ENCODE measurements at places on chromosomes 5 and 9.

GRCh38 chr5:5080790-5081189 is 59.3 kb upstream of the ADAMTS16 start:
- DNase-seq: no peak

DNA sequence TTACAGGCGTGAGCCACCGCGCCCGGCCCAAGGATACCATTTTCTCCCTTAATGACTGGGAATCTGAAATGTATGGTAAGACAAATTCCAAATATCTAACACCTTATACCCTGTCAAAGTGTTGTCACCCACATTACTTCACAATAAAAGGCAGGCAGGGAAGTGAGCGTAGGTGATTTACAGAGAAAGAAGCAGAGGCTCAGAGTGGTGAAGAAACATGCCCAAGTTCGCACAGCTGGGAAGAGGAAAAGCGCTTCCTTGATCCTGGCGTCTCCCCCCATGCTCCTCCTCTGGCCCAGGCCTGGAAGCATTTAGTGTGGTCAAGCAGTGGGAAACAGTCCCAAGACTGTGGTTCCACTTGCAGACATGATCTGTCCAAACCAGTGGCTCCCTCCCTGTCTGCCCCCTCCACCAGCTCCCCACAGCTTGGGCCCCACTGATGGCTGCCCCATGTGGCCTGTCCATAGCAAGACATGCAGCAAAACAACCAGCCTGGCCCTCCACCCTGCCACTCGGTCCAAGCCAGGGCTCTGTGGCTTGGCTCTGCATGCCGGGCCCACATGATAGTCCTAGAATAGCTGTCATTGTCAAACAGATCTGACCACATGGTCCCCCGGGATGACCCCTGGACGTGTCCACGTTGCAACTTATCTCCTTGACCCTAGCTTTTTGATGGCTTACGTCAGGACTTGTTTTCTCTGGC is 107.2 kb downstream of the TTLL11 start:
- no peak for DNase-seq

- DNase-seq: no peak
Observed at GRCh38 chr5:160363211-160363610, 7.2 kb downstream of the C1QTNF2 start.

DNA sequence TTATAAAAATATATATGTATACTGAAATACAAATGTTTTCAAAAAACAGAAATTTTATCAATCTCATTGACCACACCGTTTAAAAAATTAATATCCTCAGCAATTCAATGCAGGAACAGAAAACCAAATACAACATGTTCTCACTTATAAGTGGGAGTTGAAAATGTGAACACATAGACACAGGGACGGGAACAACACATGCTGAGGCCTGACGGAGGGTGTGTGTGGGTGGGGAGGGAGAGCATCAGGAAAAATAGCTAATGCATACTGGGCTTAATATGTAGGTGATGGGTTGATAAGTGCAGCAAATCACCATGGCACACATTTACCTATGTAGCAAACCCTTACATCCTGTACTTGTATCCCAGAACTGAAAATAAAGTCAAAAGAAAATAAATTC is 409.5 kb downstream of the MLLT3 start:
- no peak for DNase-seq

DNA sequence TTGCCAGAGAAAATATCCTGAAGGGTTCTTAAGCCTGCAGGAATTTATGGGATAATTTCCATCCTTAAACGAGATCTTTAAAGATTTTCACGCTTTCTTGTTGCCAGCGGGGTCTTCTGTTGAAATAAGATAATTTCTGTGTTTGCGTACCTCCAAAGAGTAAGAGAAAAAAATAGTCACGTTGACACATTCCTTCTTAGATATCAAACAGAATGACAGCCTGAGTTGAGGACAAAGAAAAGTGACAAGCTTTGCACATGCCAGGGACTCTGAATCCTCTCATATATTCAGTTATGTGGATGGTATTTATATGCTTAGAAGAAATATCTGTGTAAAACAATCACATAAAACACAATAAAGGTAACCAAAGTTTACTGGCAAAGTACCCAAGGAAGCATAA is 21.6 kb upstream of the PAM start:
- DNase-seq: no peak

- DNase-seq: no peak
Observed at GRCh38 chr9:130379649-130379970, 65.2 kb upstream of the ASS1 start.

GRCh38 chr5:72562717-72563116 is 55.5 kb upstream of the ZNF366 start:
- DNase-seq: no peak

DNA sequence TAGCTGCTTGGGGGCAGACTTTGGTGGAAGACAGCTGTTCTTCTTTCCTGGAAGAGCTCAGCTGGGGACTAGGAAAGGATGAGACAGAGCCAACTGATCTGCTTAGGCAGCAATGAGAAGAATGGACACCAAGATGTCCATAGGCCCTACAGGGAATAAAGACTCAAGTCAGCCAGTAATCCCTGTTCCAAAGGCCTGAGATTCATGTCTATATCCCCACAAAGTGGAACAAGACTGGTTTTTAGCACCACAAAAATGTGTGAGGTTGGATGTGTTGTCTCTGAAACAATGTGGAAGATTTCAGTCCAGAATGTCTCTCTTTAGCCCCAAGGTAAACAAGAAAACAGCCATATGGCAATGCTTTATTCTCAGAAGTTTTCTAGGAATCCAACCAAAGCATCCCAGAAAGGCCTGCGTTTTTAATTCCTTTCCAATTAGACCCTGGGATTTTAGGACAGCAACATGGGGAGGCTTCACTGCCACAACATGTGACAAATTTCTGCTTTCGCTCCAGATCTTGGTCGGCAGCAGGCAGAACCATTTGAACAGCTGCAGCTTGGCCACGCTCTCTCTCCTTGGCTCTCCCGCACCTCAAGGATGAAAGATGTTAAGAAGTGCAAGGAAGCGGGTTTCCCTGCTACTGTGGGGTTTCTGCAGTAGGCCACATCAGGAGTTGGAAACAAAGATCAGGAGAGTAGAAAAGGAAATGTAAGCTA is 245.1 kb downstream of the FSTL4 start:
- DNase-seq: no peak

- DNase-seq: no peak
Observed at GRCh38 chr9:22029231-22029630, 20.1 kb upstream of the CDKN2B start.

GRCh38 chr9:128215491-128216409 is 12.6 kb downstream of the DNM1 start:
- DNase-seq: no peak

DNA sequence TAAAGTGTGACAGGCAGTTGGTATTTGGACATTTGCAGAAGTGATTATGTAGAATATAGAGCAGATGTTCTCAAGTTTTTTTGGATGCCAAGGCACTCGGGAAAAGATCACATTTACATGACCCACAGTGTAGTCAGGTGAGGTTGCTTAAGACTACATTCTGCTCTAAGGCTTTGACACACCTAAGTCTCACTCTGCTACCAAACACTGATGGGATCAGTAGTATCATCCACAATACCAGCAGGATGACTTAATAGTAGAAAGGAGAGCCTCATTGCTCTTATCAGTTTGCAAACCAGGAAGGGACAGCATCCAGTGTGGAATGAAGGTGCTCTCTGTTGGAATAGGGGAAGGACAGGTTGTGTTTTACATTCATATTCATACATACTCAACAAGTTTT is 2.5 kb upstream of the SPATA31D1 start:
- no peak for DNase-seq

GRCh38 chr5:148408092-148408491 is 24.3 kb downstream of the FBXO38 start:
- no peak for DNase-seq

GRCh38 chr5:2175842-2176404 is 293.2 kb upstream of the IRX4 start:
- no peak for DNase-seq

DNA sequence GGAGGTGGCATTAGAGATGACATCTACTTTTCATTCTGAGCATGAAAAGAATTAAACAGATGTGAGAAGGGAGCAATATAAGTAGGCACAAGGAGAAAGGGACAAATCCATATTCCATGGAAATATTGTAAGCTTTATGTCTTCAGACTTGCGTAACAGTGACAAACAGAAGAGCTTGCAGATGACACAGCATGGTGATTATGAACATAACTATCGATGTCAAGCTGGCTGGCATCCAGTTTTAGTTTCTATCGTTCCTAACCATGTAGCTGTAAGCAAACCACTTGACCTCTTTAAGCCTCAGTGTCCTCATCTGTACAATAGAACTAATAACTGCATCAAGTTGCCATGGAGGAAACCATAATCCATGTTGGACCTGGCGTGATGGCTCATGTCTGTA is 246.7 kb upstream of the ADRA1B start:
- no peak for DNase-seq

GRCh38 chr9:38311382-38312270 is 80.9 kb upstream of the ALDH1B1 start:
- DNase-seq: no peak

DNA sequence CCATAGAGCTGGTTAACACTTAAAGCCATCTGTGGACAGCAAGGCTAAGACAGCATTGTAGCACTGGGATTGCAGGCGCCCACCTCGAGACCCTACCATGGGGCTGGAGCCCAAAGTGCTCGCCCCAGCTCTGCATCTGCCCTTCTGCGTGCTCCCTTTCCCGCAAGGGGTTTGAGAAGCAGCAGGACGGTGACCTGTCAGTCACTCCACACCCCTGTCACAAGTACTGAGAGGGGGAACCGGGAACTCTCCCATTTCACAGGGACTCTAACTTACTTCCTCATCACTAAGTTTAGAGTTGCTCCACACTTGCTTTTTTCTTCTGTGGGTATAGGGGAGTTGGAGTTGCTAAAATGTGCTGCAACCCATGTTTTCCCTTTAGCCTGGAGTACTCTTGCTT is 273.2 kb downstream of the SMARCA2 start:
- no peak for DNase-seq

- DNase-seq: no peak
Observed at GRCh38 chr5:149471406-149472183, 79.6 kb downstream of the CSNK1A1 start.

DNA sequence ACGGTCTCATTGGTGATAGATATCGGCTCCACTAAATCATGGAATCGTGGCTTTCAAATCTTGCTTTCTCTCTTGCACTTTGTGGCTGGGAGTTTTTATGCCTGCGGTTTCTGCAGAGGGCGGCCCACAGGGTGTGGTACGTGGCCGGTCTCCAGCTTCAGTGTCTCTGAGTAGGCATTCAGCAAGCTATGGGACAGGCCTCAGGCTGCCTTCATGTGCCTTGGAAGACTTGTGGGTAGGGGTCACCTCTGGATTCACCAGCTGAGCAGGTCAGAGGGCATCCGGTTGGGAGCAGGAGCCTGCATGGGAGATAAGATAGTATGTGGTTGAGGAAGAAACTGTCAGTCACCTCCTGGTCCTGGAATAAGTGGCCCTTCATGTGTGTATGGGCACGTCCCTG is 47.7 kb downstream of the AMBP start:
- no peak for DNase-seq

GRCh38 chr9:105355781-105356180 is 92.1 kb upstream of the FSD1L start:
- no peak for DNase-seq

DNA sequence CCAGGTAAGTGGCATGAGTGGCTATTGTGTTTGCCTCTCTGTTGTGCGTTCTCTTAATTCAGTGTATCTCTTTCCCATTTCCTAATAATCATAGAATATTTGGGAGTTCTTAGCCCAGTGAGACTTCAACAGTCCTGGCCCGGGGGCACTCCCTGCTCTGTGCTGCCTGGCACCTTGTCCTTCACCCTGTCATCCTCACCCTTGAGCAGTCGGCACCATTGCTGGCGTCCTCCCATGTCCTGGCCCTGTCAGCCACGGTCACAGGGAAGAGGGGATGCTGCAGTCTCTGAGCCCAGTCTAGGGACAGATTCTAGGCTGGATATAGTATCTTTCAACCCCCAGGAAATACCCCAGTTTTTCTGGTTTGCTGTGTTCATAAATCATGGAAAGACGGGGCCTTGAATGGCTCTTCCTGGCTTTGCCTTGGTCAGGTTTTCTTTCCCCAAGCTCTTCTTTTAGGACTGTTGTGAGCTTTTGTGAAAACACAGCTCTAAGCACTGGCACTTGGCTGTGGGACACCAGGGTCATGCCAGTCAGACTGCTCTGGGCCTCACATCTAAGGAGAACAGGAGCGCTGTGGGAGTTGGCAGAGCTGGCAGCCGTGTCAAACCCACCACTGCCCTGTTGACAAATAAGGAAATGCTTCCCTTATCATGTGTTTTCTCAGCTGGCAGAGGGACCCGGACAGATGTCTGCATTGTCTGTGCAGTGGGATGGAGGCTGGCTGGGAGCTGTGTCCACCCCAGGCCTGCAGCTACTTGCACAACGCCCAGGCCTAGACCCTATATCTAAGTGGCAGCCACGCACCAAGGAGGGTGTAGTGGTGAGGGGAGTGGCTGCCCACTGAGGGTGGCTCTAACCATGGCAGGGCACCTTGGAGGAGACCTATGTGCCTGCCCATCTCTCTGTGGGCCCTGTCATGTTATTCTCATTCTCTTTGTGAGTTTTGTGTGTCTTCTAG is 378.6 kb downstream of the ICE1 start:
- no peak for DNase-seq

DNA sequence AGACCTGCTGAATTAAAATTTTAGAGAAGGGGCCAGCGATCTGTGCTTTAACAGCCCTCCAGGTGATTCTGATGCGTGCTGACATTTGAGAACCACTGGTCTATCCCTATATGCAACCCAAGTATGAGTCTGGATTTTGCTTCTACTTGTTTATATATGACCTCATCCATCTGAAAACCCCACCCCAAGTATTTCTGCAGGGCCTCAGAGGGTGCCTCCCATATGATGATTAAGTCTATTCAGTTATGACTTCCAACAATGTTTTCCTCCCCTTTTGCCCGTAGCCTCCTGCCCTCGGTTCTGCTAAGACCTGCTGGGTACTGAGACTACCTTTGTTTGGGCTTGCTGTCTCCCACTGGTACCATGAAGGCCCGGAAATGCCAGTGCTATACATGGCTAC is 376.0 kb upstream of the SMARCA2 start:
- DNase-seq: no peak

- DNase-seq: no peak
Observed at GRCh38 chr5:2642684-2643345, 108.7 kb downstream of the IRX2 start.

- DNase-seq: no peak
Observed at GRCh38 chr9:74479711-74480110, 17.4 kb upstream of the RORB start.

DNA sequence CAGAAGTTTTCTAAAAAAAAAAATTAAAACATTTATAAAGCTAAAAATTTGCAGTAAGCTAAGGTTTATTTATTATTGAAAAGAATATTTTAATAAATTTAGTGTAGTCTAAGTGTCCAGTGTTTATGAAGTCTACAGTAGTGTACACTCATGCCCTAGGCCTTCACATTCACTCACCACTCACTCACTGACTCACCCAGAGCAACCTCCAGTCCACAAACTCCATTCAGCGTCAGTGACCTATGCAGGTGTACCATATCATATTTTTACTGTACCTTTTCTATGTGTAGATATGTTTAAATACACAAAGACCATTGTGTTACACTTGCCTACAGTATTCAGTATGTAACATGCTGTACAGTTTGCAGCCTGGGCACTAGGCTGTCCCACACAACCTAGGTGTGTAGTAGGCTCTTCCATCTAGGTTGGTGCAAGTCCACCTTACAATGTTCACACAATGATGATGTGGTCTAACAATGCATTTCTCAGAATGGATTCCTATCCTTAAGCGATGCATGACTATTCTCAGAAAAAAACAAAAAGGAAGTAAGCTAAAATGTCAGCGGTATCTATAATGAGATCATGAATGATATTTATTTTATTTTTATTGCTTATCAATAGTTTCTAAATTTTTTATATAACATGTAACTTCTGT is 336.7 kb downstream of the AGTPBP1 start:
- no peak for DNase-seq
